Stimulated activated naive CD4-positive, alpha-beta T cell treated with Interleukin-2 at 50 U/mL for 16 hours (primary cell): ENCODE measurements at places on chromosomes 11 and 22.

GRCh38 chr22:44274918-44275630, 37.7 kb downstream of the SHISAL1 start:
- no peak for DNase-seq

- DNase-seq, result no peak
These were observed 94.9 kb upstream of the SEPTIN5 start for GRCh38 chr22:19619144-19620009.

DNA sequence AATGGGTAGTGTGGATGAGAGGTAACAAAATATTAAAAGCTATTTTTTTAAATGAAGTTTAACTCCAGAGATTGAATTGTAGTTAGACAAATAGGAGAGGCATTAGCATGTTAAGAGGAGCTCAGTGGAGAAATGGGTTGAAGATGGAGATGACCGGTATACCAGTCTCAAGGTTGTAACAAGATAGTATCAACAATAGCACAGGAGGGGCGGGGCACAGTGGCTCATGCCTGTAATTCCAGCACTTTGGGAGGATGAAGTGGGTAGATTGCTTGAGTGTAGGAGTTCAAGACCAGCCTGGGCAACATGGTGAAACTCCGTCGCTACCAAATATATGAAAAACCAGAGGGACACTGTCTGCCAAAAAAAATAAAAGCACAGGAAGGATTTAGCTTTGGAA, 6.0 kb upstream of the ANKRD42 start:
- no peak for DNase-seq

DNA sequence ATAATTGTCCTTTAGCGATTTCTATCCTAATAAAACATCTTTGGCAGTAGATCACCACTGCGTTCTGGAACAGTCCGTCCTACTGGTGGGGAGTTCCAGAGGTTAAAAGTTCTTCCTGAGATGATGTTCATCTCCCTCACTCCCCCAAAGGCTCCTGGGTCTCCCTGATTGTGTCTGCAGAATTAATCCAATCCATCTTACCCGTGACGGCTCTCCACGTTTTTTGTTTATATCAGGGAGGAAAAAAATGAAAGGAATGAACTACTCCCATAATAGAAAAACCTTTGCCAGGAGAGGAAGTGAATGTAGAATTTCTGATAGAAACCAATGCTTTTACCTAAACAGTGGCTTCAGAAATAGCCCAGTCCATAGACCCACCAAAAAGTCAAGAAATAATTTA, 81.6 kb downstream of the LARGE1 start:
- DNase-seq, result no peak

GRCh38 chr22:33896575-33897447, 23.5 kb downstream of the LARGE1 start:
- no peak for DNase-seq

- DNase-seq, result no peak
These were observed 7.6 kb upstream of the CTR9 start for GRCh38 chr11:10743354-10744000.

DNA sequence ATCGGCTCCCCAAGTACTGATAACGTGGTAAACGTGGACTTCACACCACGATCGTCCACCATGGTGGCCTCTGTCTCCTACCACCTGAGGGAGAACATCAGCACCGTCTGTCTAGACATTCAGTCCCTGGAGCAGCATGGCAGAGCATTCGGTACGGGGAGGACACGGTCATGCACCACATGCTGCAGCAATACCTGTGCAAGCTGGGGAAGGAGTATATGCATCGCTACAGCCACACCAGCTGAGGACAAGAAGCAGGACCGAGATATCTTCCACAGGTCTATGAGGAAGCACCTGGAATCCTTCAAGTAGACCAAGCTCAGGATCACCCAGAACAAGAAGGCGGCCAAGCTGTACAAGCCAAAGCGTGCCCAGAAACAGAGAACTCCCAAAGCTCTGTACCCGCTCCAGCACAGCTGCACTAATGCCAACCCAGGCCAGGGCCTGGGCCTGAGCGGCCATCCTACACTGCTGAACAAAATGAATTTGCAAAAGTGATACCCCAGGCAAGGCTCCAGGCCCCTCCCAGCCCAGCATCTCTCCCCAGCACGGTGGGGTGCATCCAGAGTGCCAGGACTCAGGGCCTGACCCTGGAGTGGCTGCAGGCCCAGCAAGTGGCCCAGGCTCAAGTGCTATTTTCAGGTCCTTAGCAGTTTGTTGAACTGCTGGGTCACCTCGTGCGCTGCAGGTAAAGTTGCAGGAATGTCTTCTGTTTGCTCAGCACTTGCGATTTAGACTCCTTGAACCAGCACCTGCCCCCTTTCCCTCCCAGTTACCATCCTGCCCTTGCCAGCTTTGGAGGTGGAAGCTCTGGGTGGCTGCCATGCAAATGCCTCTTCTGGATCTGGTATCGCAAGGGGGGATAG, 119.3 kb upstream of the SERPIND1 start:
- no peak for DNase-seq

GRCh38 chr22:18148293-18148965, 1.5 kb upstream of the USP18 start:
- no peak for DNase-seq
